Natural killer cell treated with Interleukin-12 subunit alpha and Interleukin-12 subunit beta and Interleukin-15 and Interleukin-18, amount 100 ng/mL, for 72 hours (primary cell): ENCODE measurements at places on chromosomes 16 and 17.

GRCh38 chr17:58112970-58113631, 29.9 kb downstream of the DYNLL2 start:
- DNase-seq, result peak; percentile 76

DNA sequence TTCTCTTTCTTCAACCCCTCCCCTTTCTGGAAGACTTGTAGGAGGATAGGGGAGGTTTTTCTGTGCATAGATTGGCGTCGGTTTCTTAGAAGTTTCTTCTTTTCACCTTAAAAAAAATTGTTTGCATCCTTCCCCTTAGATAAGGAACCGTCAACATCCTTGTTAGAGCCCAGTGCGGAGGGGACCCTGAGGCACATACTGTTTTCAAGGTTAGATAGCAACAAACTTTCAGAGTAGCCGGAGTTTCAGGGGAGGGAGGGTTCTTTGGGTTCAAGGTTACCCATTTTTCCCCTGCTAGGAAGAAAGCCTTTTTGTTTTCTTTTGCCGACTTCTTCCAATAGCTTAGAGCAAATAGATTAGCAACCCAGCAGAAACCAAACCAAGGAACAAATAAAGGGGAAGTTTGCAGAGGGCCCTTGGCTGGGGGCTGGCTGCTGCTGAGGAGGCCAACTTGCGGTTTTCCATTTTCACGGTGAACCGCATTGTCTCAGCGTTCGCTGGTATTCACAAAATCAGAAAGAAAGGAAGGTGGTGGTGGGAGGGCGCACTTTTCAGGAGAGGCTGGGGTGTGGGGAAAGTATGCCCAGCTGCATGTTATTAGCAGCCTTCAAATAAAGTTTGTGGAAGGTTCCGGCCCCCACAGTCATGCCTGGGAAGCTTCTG, 28.8 kb downstream of the MSI2 start:
- peak; percentile 62 for DNase-seq

- DNase-seq, result no peak
Observed at GRCh38 chr17:36748272-36748671, 146.9 kb downstream of the MRM1 start.

DNA sequence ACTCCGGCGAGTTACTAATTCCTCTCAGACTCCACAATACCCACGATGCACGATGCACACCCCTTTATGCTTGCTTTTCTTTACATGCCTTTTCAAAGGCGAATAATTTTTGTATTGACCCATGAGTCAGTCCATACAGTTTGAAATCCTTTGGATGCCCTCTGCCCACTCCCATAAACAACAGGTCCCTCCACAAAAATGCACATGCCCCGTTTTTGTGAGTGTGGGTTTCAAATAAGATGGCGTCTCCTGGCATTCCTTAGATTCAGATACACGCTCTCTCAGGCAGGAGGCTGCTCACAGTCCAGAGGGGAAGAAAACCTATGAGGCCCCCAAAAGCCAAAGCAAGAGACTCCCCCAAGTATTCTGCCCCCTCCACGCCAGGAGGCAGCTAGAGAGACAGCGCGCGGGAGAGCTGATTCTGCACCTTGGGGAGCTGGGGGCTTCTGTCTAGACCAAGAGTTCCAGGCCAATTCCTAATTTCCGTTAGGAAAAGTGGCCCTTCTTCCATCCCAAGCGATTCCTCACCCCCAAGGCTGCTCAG, 19.6 kb upstream of the HOXB9 start:
- no peak for DNase-seq

DNA sequence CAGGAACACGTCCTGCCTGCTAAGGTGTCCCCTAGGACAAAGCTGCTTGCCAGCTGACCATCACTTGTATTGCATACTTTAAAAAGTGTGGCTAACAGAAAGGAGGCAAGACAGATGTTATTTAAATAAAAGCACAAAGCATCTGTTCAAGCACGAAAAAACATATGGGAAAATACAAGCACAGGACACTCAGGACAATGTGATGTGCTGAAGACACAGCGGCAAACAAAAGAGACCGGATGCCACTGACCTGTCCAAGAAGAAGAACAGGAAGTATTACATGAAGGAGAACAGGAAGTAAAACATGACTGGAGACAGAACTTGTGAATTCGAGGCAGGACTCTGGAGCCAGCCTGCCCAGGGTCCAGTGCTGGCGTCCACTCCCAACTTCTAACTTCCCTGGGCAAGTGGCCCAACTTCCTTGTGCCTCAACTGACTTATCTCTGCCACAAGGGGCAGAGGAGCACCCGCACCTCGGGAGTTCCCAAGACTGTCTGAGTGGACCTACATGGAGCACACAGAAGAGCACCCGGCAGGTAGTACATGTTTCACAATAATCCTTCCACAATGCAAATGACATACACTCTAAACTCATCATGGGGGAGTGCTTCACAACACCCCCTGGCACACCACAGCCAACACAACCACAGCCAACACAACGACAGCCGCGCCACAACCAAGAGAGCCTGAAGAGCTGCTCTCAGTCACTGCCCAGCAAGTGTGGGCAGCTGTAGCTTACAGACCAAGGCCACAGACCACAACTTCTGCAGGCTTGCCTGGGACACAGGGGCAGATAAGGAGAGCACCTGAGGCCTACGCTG, 36.6 kb downstream of the ANKRD11 start:
- peak; percentile 70 for DNase-seq

DNA sequence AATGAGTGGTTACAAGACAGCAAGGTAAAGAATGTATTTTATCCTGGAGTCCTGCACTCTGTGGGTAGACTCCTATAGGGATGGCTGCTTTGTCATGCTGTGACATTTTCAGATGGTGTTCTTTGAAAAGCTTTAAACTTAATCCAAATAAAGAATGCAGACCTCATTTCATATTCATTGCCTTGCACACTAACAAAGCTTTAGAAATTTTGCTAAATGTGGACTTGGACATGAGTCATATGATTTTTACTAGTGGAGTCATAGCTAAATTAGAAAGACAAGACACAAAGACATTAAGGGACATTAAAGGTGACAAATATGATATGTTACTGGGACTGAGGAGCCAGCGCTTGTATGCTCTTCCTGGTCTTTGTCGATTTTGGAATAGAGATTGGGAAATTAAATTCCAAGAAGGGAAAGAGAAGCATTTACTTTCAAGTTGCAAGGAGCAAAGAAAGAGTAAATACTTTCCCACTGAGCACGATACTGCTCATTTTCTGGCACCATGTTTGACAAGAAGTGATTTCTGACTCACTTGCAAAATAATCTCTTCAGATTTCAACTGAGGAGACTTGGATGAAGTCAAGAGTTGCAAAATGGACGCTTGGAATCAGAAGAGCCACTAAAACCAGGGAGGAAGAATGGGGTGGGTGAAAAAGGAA, 152.9 kb upstream of the MYOCD start:
- DNase-seq, result no peak

DNA sequence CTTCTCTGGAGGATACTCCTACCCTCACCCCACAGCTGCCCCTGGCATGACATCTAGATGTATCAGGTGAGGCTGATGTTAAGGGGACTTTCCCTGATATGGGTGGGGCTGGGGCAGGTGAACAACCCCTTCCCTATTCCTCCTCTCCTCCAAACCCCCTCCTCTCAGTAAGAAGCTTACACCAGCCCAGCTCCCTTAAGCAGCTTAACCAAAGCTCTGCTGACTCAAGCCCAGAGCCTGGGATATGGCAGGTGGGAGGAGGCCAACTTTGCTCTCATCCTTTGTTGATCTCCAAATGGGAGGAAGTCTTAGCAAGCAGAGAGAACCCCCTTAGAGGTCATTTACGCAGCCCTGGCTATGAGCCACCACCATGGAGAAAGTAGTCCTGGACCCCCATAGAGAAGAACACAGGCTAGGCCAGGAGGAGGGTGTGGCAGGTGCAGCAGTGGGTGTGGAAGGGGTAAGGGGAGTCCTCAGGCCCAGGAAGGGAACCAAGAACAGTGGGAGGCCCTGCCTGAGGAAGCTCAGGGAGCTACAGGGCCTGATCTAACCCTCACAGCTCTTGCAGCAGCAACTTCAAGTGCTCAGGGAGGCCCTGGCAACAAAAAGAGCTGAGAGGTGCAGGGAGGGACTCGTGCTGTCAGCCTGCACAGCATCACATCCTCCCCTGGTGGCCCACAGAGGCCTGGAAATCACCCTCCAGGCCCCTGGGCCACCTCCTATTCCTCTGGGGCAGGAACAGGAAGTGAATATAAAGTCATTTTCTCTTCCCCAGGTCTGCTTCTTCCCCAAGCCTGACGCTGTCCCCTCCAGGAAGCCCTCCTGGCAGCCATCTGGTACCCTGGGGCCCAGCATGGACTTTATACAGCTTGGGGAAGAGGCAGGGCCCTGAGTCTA, 2.9 kb downstream of the UNC119 start:
- DNase-seq, result peak; percentile 86

DNA sequence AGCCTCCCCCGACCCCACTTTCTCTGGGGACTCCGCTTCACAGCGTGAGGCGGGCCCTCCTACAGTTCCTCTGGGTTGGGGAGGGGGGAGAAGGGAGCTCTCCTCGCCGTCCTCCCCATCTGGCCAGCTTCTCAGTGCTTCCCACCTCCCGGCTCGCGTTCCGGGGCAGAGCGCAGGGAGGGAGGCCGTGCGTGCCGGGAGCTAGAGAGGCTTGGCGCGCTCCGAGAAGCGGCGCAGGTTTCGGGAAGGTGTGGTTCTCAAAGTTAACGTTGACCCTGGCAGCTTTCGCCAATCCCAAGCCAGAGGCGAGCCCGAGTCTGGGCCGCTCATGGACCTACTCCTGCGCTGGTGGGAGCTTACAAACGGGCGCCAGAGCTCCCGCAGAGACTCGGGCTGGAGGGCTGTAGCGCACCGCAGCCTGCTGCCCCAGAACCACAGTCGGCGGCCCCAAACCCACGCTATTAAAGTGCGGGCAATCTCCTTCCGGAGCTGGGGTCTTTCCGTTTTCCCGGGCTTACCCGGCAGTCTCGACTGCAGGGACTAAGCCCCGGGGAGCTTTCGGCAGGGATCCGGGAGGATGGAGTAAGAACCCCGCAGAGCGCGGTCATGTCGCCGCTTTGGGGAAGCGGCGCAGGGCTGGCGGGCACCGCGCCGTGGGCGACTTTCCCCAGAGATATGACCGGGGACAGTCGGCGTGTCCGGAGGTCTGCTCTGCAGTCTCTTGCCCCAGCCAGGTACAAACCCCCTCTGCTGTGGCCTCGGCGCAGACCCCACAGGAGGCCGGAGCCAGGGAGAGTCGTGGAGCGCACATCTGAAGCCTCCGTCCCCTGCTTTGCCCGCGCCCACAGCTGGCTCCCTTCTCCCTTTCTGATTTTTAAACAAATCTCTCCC, 787 bp downstream of the CDH11 start:
- no peak for DNase-seq

- no peak for DNase-seq
Observed at GRCh38 chr17:8832711-8833352, 33.7 kb upstream of the MFSD6L start.

GRCh38 chr17:78510141-78511075, 66.8 kb downstream of the DNAH17 start:
- DNase-seq, result no peak

GRCh38 chr17:7184091-7184488, 4.9 kb upstream of the ASGR1 start:
- no peak for DNase-seq

DNA sequence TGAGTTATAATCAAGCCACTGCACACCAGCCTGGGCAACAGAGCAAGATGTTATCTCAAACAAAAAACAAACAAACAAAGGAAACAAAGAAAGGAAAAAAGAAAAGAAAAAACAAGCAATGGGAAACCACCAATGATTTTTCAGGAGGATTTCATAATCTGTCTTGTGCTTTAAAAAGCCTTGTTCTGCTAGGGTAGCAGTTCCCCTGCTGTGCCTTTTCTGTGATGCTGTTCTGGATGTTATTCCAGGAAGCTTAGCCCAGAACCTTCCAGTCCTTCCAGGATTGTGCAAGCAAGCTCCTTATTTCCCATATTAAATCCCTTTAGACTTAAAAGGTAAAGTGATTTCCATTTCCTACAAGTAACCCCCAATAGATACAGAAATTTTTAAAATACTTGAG, 171.1 kb downstream of the ABCC12 start:
- DNase-seq, result no peak

DNA sequence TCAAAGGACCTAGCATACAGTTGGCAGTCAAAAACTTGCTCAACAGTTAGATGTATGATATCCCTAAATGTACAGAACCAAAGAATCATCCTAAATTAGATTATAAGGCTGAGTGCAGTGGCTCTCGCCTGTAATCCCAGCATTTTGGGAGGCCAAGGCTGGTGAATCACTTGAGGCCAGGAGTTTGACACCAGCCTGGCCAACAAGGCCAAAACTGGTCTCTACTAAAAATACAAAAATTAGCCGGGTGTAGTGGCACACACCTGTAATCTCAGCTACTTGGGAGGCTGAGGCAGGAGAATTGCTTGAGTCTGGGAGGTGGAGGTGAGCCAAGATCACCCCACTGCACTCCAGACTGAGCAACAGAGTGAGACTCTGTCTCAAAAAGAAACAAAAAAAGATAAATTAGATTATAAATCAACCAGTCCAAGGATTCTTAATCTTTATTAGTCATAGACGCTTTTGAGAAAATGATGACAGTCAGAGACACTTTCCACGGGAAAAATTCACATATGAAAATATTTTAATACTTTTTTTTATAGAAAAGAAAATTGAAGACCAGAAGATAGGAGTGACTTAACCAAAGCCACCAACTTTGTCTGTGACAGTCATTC, 77.6 kb downstream of the MMD start:
- DNase-seq, result no peak

DNA sequence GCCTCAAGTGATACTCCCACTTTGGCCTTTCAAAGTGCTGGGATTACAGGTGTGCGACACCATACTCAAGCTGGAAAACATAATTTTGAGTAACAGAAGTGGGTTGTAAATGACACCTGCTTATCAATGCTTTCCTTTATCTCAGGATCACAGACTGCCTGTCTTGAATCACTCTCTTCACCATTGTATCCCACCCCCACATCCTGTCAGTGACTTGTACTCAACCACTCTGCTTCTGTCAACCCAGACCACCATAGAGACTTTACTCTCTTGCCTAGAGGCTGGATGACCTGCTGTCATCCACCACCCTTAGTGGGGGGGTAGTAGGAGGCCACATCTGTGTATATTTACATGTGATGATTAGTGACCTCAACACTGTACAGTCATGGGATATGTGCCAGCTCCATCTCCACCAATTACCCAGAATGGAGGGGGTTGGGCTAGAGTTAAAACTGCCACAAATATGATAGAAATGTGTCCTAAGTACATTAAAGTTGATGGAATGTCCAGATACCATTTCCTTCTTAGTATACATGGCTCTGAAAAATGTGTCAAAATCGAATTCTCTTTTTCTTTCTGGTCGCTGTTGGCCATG, 338.7 kb downstream of the GRIN2A start:
- DNase-seq, result no peak
